ENCODE measurements at places on chromosomes 6 and 20.

GRCh38 chr20:38402816-38403215, 32.3 kb downstream of the SNHG17 start:
- no peak for DNase-seq

- DNase-seq, result no peak
Measured at GRCh38 chr20:654417-654750, 1.4 kb upstream of the SRXN1 start.

DNA sequence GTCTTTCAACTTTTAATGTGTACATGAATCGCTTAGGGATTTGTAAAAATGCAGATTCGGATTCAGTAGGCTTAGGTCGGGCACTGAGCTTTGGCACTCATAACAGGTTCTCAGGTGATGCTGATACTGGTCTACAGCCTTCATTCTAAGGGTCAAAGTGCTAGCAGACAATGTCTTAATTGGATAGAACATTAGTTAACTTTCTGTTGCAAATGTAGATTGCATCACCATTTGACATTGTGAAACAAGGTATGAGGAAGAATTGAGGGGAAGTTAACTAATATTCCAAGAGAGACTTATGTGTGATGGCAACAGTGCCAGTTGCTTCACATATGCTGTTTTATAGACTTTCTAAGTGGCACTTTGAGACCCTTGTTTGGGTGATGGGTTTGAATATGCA, 86.9 kb downstream of the MLIP start:
- DNase-seq, result no peak

DNA sequence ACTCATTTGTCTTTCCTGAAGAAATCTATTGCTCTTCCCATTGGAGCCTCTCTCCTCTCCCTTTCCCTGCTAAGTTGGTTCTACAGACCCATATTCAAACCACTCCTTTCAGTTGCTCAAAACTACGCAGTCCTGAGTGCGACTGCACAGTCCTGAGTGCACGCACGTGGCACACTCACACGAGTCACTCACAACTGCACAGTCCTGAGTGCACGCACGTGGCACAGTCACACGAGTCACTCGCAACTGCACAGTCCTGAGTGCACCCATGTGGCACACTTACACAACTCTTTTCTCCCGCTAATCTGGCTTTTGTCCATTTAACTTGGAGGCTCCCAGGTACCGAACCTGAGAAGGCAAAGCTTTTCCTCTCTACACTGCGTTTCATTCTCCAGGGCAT, 159.7 kb downstream of the RNASET2 start:
- DNase-seq, result no peak

DNA sequence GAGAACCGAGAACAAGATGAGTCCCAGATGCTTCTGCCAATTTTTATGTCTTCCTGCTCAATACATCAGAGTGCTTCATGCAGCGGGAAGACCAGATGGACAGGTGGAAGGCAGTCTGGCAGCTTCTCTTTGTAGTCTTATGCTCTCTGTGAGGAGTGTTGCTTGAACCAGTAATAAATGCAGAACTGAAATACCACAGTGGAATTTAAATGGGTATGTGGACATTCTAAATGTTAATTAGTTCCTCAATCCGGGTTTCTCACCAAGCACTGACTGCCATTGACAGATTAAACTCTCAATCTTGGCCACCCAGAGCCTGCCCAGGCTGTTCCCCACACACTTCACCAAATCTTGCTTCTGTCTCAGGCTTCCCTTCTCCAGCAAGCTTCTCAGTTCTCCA, 695.5 kb upstream of the CHD6 start:
- no peak for DNase-seq

DNA sequence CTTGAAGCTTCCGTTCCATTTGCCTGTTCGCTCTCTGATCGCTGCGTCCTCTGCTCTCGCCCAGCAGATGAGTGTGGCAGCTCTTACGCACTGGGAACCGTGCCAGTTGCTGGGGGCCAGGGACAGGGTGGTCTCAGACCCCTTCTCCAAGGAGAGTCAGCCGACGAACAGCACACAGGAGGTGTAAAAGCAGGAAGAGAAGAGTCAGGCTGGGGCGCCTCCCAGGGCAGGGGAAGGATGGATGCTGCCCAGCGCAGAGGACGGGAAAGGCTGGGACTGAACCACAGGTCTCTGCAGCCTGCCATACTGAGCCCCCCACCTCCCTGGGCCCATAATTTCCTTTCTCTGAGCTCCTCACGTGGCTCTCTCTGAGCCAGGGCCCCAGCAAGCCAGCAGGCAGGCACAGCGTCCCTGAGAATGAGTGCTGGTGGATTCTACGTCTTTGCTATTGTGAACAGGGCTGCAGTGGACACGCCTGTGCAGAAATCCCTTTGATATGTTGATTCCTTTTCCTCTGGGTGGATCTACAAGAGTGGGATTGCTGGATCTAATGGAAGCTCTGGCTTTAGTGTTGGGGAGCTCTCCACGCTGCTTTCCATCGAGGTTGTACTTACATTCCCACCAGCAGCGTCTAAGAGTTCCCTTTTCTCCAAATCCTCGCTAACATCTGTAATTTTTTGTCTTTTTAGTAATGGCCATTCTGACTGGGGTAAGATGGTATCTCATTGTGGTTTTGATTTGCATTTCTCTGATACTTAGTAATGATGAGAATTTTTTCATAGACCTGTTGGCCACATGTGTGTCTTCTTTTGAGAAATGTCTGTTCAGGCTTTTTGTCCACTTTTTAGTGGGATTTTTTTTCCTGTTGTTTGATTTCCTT, 104.1 kb downstream of the PSMB1 start:
- DNase-seq, result no peak

- DNase-seq, result no peak
Measured at GRCh38 chr6:154621686-154622085, 111.2 kb upstream of the CNKSR3 start.

DNA sequence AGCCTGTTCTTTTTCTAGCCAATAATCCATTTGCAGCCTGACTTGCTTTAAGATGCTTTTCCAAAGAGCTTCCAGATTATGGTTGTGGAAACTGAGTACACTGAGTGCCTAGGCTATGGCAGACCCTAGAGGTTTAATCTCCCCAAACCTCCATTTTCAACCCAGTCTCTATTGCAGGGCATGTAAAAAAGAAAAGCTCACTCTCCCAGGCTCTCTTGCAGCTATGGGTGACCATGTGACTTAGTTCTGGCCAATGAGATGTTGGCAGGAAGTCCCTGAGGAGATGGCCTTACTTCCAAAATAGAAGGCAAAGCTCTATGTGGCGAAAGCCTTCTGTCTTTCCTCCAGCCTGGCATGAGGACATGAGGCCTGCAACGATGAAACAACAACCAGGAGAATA, 3.8 kb downstream of the PDRG1 start:
- DNase-seq, result no peak

- DNase-seq, result no peak
Measured at GRCh38 chr6:155599561-155599960, 143.9 kb upstream of the NOX3 start.

DNA sequence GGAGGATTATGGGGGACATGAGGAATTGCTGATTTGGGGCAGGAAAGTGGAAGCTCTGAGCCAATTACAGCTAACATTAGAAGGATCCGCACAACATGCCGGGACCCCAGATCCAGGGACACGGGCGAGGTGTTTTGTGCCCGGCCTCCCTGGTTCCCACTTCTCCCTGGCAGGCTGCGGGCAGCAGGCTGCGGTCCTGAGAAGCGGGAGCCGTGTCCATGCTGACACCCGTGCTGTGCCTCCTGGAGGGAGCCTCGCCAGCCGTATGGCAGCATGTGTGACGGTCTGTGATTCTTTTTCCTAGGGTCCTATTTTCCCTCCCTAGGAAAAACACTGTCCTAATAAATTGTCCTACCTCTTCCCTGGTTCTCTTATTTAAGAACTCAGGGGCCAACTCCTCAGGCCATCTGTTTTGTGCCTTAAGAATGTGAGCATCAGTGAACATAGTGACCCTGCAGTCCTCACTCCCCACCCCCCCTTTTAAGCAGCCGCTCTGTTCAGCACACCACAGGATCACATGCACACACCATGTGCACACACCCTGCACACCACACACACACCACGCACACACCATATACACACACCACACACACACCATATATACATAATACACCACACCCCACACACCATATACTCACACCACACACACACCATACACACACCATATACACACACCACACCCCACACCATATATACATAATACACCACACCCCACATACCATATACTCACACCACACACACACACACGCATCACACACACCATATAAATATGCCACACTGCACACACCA, 49.9 kb downstream of the DACT2 start:
- DNase-seq, result no peak

- DNase-seq, result no peak
Measured at GRCh38 chr6:108565893-108566292, 5.2 kb downstream of the FOXO3 start.

DNA sequence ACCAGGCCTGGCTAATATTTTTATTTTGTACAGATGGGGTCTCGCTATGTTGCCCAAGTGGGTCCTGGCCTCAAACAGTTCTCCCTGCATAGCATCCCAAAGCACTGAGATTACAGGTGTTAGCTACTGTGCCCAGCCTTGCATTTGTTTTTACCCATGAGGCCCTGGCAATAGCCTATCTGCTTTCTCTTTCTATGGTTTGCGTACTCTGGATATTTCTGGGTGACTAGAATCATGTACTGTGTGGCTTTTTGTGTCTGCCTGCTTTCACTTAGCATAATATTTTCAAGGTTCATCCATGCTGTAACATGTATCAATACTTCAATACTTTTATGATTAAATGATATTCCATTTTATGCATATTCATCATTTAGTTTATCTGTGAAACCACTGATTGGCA, 451.7 kb downstream of the GRIK2 start:
- no peak for DNase-seq

DNA sequence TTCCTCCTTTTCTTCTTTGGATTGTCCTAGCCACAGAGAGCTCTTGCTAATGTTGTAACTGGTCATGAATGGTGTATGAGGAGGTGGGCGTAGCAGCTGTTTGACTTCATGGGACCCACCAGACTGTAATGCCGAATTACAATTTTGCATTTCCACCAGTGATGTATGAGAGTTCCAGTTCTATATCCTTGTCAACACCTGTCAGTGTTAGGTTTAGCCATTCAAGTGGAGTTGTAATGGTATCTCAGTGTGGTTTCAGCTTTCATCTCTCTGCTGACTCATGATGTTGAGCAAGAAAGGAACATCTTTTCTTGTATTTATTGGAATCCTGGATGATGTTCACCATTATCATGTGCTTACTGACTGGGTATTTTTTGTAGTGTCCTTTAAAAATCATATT, 5.1 kb downstream of the IGF2R start:
- DNase-seq, result no peak

DNA sequence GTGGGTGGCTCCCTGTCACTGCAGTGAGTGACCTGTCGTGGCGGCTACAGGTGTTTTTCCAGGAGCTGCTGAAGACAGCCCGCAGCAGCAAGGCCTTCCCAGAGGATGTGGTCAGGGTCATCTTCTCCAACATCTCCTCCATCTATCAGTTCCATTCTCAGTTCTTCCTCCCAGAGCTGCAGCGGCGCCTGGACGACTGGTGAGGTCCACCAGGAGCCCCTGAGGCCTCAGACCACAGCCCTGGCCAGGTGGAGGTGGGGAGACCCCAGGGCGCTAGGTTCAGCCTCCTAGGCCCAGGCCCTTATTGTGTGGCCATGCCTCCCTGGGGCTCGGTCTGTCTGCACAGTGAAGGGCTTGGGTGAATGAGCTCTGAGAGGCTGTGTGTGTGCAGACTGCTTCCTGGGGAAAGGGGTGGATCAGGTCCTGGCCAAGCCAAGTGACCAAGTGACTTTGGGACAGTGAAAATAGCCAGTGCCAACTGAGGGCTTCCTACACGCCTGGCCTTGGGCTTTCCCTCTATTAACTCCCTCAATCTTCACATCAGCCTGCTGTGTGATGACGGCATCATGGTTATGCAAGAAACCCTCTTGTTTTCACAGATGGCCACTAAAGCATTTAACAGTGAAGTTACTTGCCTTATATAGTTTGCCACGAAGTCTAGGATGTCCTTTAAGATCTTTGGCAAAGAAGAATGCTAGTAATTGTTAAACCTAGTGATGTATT, 6.4 kb downstream of the FGD2 start:
- DNase-seq, result no peak

DNA sequence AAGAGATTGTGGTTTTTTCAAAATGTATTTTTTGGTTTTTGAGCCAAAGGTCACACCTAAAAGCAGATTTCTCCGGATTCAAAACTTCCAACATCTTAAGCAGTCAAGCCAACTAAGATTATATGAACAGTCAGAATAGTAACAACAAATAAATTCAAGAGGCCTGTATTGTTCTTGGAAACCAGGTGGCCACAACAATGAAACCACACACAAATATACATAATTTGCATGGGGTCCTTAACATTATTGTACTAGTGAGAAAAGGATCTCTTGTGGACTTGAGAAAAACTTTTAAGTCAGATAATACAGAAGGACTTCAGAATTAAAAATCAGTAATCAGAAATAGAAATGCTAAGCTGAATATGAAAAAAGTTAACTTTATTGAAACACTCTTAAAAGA, 40.6 kb downstream of the NOL7 start:
- DNase-seq, result no peak

DNA sequence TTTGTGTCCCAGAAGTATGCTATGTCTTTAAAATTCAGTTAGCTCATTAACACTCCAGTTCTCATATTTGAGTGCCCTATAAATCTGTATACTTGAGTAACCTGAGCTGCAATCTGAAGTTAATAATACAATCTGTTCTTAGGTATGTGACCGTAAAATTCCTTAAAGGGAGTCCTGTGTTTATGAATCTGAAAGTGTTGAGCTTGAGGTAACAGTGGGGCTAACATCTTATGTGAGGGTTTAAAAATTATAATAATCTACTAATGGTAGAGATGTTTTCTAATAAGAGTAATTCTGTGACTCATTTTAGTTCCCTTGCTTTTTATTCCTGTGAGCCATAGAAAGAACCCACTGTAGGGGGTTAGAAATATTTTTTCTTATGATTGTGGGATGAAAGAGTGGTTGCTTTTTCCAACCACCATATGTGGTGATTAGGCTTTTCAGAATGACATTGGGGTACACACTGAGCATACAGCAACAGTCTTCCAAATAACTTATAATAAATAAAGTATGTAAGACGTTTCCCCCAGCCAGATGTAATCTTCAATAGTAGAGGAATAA, 121.2 kb downstream of the BCKDHB start:
- no peak for DNase-seq

DNA sequence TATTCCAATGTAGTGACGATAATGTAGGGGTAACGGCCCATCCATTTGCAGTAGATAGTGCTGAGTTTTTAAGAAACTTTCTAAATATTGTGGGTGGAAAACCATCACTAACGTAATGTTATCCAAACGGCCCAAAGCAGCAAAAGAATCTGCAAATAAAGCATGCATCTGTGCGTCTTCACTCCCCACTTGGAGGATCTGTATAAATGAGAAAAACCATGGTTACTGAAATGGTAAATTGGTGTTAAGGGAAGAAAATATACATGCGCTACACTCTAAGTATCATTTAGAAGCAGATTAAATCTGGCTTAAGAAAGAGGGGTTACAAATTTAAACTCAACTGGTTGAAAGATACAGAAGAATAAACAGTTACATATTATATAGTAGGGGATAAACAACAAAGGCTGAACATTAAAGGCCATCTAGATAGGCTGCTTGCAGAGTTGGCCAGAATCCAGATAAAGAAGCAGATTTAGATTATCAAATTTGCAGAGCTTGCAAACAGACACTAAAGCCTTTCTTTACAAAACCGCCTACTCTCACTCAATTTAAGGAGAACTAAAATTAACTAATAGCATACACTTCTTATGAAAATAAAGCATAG, 93.3 kb downstream of the SESN1 start:
- no peak for DNase-seq

- no peak for DNase-seq
Measured at GRCh38 chr6:22363166-22363713, 66.4 kb upstream of the PRL start.

- DNase-seq, result no peak
Measured at GRCh38 chr20:21521596-21522480, 8.0 kb upstream of the NKX2-2 start.

GRCh38 chr20:45863543-45864470, 6.4 kb downstream of the ZSWIM3 start:
- DNase-seq, result no peak
